ENCODE measurements at places on chromosomes 1 and 21.

DNA sequence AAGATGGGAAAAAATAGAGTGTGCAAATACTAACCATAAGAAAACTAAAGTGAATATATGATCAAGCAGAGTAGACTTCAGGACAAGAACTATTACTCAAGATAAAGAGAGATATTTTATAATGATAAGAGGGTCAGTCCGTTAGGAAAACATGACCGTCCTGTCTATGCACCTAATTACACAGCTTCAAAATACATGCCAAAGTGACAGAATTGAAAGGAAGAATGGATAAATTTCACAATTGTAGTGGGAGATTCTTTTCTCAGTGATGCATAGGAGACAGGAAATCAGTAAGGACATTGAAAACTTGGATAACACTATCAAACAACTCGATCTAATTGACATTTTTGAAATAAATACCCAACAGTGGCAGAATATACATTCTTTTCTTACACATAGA is 489.0 kb downstream of the CAMTA1 start:
- DNase-seq = no peak

GRCh38 chr1:114222920-114223319 is 69.3 kb upstream of the SYT6 start:
- DNase-seq = no peak

DNA sequence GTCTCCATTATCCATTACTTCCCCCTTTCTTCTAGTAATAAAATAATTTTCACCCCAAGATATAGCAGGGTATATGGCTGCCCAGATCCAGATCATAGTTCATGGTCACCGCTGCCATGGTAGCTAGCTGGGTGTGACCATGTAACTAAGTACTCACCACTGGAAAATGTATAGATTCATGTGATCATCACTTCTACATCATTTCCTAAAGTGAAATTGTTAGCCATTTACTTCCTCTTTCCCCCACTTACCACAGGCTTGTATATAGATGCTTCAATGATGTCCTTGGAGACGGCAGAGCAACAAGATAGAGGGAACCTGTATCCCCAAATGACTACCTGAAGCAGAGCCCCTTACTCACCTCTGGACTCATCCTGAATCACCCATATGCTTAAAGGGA is 22.7 kb upstream of the EYA3 start:
- DNase-seq = no peak

DNA sequence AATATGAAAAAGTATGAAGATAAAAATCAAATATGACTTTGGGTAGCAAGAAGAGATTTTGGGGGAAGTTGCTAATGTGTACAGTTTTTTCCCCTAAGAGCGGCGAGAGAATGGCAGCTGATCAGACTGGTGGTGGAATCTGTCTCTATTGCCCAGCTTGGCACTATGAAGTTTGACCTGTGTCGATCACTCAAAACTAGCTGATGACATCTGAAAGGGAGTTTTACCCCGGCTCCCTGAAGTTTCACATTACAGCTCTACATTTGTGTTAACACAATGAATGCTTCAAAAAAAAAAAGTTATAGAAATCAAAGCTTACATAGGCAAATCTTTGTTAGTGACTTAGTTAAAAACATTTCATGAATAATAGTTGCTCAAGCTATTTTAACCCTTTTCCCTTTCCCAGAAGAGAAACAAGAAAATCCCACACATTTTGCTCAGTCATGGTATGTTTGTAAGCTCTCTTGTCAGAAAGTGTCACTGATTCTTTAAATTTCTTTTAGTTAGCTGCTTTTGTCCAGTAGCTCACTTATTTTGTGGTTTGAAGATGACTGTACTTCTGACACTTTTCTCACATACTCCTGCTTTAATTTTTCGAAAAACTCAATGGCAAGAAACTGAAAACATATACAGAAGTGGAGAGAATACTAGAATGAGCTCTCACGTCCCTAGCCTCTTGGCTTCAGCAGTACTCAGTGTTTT is 41.3 kb downstream of the DYRK1A start:
- DNase-seq = no peak

- DNase-seq = no peak
Measured at GRCh38 chr21:38800924-38801744, 4.6 kb upstream of the ETS2 start.

All from right cardiac atrium (tissue), 5 donors.